G401 (cell line): ENCODE measurements at places on chromosomes 12 and 14.

DNA sequence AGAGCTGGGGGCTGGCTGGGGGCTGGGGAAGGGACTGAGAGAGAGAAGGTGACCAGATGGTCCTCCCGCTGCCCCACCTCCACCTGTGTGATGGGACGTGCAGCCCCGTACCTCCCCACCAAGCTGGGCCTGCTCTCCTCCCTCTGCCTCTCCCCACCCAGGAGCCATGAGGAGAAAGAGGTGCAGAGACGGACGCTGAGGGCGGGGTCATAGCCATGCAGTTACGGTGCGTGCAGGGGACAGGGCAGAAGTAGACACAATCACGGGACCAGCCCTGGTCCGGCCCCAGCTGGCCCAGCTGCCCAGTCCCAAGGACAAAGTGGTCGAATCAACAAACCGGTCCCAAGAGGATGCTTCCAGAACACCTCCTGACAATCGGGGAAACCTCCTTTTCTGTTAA, 33.2 kb downstream of the RFLNA start:
- no peak for DNase-seq

GRCh38 chr12:50053583-50053982, 3.8 kb upstream of the ASIC1 start:
- no peak for DNase-seq

GRCh38 chr12:102874819-102875218, 42.2 kb downstream of the PAH start:
- DNase-seq, result no peak

GRCh38 chr12:95548539-95549391, 2.5 kb downstream of the USP44 start:
- peak; percentile 72 for DNase-seq

DNA sequence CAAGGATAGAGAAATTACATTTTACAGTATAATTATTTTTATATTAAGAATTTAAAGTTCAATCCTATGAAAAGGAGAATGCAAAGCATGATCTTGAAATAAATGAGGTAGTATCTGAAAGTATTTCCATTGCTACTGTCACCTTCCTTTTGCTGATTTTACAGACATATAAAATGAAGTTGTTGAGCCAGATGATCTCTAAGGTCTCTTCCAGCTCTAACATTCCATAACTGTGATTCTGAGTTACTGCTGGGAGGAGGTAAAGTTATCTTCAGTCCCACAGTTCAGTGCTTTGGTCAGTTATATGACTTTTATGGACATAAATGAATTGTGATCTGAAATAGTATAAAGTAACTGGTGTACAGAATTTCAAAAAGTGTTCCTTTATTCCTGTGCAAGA, 52.8 kb downstream of the SLC38A6 start:
- DNase-seq, result no peak

DNA sequence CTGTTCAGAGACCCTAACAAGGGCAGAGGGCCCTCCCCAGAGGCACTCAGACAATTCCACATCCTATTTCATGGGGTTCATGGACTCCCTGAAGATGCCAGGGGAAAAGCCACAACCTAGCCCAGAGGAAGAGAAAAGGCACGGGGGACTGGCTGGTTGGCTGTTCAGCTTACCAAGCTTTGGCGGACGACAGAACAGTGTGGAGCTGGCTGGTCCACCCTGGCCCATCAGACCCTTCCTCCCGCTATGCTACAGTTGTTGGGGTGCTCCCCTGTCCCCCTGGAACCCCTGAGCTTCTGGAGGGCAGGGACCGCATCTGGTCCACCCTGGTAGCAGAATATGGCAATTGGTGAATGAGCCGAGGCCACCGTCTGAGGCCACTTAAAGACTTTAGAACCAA, 6.3 kb downstream of the TESC start:
- no peak for DNase-seq

DNA sequence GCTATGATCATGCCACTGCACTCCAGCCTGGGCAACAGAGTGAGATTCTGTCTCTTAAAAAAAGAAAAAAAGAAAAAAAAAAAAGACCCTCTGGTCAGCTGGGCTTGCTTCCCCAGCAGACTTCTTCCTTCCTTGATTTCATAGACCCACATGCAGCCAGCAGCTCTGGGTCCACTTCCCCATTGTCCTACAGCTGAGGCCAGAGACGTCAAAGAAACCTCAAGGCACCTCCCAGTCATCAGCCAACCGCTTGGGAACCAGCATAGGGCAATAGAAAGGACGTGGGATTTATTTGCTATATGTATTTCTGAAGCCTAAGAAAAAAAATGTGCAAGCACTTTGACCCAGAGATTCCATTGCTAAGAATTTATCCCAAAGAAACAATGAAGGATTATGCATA, 35.4 kb upstream of the SPPL3 start:
- no peak for DNase-seq

DNA sequence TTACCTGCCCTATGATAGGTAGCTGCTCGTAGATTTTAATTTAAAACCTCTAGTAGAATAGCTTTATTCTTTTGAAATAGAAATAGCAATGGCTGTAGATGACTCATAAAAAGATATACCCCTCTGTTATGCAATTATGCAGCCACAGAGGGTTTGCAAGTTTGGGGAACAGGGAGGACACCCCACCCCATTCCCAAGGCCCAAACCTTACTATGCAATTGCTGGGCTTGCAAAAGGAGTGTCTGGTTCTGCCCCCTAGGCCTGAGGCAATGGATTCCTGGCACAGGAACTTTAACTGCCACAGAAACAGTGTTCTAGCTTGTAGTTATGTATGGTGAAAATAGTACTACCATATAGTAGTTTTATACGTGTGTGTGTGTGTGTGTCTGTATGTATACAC, 403.3 kb downstream of the ADAMTS20 start:
- DNase-seq, result no peak

- DNase-seq, result no peak
These were observed 48.5 kb downstream of the SVOP start for GRCh38 chr12:108972358-108972757.

GRCh38 chr12:111238075-111238734, 130.7 kb downstream of the PHETA1 start:
- no peak for DNase-seq

- no peak for DNase-seq
These were observed 39.8 kb upstream of the HMGA2 start for GRCh38 chr12:65784289-65785015.

DNA sequence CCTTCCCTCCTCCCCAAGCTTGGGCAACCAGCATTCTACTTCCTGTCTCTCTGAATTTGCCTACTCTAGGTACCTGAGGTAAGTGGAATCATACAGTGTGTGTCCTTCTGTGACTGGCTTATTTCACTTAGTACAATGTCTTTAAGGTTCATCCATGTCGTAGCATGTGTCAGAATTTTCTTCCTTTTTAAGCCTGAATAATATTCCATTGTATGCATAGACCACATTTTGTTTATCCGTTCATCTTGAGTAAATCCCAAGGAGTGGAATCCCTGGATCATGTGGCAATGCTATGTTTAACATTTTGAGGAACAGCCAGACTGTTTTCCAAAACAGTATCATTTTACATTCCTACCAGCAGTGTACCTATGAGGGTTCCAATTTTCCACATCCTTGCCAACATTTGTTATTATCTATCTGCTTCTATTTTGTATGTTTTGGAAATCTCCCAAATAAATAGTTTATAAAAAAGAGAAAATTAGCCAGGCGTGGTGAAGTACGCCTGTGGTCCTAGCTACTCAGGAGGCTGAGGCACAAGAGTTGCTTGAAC, 12.4 kb downstream of the HSP90AA1 start:
- no peak for DNase-seq

DNA sequence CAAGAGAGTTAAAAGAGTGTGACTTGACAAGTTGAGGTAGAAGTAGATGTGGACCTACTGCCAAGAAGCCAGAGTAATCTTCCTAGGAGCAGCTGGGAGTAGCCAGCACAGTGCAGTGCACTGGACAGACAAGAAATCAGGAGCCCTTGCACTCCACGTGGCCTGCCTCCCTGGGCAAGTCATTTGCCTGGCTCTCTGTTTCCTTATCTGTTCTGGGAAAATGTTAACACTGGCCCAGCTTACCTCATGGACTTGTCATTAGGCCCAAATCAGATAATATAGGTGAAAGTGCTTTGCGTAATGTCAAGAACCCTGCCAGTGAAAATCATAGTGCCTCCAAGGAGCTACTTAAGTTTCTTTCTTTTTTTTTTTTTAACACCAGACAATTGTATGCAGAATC, 19.2 kb downstream of the SLC7A8 start:
- no peak for DNase-seq

- no peak for DNase-seq
These were observed 35.0 kb downstream of the SLC17A8 start for GRCh38 chr12:100391856-100392255.

DNA sequence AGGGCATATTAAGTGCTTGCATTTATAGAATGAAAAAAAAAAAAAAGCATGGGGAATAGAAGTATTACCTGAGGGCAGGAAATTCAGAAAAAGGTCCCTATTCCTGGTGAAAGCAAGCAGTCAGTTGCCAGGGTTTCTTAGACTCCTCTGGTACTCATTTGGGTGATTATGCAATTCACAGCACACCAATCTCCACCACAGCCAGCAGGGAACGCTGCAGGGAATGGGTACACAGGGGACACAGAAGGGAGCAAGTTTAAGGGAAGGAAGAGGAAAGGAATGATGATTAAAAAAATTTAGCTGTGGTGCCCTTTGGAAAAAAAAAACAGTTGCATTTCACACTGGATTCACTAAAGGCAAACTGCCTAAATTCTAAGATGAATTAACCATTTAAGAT, 14.2 kb downstream of the BLTP3B start:
- peak; percentile 51 for DNase-seq

DNA sequence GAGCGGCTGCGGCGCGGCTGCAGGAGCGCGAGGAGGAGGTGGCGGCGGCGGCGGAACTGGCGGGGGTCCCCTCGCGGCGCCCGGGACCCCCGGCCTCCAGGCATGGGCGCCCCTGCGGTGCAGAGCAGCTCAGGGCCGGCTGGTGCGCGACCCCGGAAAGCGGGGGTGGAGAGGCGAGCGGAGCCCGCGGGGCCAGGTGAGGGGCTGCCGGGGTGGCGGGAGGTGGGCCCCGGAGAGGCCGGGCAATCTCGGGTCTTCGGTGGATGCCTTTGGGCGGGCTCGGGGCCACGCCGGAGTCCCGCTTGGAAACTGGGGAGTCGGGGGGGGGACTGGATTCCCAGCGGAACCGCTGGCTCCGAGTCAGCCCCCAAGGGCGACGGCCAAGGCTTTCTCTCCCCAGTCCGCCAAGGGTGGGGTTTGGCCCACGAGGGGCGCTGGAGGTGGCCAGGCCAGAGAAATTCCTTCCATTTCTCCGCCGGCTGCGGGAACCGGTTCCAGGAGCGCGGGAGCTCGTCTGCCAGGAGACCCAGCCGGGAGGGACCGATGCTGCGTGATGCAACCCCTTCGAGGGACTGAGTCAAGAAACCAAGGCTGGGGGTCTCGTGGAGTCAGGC, 13.9 kb upstream of the NR4A1 start:
- no peak for DNase-seq

- no peak for DNase-seq
These were observed 91.2 kb upstream of the BMP4 start for GRCh38 chr14:54047645-54048308.

DNA sequence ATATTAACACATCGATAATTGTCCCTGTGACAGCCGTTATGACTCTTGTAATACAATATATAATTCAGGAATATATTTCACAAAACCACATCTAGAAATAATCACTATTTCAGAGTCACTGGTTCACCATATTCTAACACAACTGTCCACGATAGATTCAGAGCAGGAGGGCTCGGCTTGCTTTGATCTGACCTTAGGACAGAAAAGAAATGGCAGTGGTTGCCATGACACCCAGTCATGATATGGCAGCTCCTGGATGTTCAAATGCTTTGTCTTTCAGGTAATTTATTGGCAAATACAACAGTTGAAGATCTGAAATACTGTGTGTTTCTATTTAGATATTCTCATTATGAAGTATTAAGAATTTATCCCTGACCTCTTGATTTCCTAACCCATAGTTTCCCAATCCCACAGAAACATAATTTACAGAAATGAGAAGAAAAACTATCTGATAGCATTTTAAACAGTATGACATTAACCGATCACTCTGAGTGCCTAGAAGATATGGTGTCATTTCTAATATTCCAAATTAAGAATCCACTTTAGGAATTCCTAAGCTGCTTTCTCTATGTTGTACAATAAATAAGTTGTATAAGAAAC, 116.4 kb downstream of the EPS8 start:
- no peak for DNase-seq

DNA sequence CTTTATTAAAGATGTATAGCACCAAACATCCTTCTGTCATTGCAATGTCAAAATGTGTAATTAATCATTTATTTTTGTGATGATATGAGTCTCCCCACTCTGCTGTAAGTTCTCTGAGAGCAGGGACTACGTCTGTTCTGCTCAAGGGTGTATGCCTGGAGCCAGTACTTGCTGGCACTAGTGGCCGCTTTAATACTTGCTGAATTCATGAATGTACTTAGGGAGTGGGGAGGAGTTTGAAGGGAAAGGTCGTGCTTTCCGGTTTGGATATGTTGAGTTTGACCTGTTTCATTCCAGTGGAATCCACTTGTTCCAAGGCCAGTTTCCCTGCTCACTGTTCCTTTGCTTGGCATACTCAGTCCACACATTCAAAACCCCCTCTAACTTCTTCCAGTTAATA, 1.9 kb upstream of the DCAF5 start:
- peak; percentile 37 for DNase-seq

DNA sequence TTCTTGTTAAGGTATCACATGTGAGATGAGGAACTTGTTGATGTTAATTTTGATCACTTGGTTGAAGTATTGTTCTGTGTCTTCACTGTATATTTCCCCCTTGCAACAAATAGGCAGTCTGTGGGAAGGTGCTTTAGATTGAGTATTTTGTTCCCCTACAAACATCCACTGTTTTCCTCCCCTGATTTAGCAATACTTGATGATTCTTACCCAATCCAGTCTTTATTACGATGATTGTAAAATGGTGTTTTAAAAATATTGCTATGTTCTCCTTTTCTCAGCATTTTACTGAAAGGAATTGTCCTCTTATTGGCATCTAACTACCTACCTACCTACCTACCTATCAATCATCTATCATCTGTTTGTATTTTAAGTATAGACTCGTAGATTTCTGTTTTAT, 66.3 kb downstream of the ETNK1 start:
- DNase-seq, result no peak

DNA sequence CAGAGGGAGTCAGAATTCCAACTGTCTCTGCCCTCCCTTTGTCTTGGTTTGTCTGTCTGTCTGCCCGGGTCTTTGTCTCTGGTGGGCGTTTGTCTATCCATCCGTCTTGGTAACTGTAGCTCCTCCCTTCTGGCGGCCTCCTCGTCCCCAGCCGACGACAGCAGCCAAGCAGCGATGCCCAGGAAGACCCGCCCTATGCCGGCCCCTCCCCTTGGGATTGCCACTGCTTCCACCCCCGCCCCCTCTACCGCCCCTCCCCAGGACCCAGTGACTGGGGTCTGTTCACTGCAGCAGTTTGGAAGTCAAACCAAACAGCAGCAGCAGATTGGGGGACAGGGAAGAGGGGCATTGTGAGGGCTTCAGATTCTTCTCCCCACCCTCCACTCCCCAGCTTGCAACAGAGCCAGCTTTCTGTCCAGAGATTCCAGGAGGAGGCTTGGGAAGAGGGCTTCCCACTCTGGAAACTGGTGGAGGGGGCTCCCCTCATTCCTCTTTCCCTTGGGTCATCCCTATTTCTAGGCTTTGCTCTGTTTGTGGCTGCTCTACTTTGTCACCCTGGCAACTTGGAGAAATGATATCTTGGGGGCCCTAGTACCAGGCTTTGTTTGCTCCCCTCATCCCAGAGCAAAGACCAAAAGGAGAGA, 2.4 kb upstream of the RARG start:
- DNase-seq, result no peak
